Transverse colon (tissue), 4 donors: ENCODE measurements at places on chromosomes 7 and 10.

DNA sequence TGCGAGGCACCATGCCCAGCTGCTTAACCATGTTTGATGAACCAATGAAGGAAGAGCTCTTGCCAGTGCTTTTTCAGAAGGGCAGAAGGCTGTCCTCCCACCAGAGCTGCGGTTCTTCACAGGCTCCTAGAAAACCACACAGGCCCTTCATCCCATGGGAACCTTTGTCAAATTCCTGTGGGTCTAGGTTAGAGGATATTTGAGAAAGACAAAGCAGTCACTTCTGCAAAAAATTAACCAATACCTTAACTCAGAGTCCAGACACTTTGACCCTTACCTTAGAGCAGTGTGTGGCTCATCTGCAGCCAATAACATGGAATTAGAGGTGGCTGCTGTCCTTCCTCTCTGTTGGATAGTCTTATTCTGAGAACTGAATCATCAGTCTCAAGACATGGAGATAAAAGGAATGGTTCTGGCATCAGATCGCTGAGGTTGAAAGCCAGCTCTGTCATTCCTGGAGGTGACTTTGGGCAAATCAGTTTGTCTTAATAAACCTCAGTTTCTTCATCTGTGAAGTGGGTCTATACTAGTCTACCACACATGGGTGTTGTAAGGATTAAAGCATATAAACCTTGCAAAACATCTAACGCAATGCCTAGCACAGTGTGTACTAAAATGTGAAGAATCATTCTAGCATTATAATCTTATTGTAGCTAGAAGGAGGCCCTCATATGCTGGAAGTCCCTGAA lies 65.1 kb upstream of the PIP4K2A start:
- no peak for DNase-seq
- H3K4me3 ChIP-seq, result no peak overlapping the region
- no peaks in the 10 kb centered on the region for H3K27me3 ChIP-seq
- H3K27ac ChIP-seq, result no peak overlapping the region

DNA sequence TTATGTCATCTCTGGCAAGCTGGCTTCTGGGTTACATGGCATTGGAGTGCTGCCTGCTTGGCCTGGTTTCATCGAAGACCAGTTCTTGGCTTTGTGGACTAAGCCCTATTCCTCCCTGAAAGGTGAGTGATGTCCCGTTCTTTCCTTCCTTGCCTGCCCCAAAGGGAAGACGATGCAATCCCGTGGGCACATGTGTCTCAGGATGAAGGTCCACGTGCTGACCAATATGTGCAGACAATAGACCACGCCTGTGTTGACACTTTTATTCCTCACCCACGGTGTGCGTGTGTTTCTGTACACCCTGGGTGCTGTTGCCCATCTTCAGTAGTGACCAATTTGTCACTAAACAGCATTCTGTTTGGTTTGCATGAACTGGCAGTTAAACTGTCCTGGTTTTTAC lies 28.6 kb upstream of the SHH start:
- DNase-seq, result no peak
- no peaks in the 10 kb centered on the region for H3K36me3 ChIP-seq
- peaks cover 6% of the 10 kb centered on the region for H3K4me1 ChIP-seq
- H3K27me3 ChIP-seq, result peaks cover under 1% of the 10 kb centered on the region
- H3K4me3 ChIP-seq, result no peak overlapping the region
- H3K27ac ChIP-seq, result no peak overlapping the region

DNA sequence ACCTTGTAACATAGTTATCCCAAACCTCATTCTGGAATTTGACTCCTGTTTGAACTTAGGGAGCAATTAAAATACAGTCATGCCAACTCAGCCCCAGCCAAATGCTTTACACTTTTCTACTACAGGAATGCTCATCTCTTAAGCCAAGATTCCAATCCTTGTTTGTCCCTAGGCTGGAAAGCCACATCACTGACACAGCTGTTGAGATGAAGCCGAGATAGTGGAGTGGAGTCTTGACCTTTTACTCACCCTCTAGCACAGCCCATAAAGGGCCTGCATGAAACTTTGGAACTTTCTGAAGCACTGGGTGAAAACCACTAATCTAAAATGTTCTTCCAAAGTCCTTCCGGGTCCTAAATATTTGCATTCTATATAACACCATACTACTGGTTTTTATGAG lies 247.3 kb downstream of the ETV1 start:
- DNase-seq, result no peak
- H3K36me3 ChIP-seq, result no peaks in the 10 kb centered on the region
- H3K27me3 ChIP-seq, result no peaks in the 10 kb centered on the region
- no peaks in the 10 kb centered on the region for H3K4me1 ChIP-seq
- no peak overlapping the region for H3K27ac ChIP-seq

DNA sequence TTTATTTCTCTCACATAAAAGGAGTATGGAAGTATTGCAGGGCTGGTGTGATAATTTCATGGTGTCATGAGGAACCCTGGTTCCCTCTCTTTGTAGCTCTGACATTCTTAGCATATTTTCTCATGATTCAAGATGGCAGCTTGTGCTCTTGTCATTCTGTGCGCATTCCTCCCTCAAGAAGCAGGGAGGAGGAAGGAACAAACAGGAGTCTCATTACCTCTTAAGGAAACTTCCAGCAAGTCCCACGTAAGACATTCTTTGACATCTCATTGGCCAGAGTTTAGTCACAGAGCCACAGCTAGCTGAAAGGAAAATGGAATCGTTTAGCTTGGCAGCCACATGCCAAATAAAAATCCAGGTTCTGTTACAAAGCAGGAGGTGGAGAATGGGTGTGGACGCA lies 546.8 kb downstream of the LRMDA start:
- no peaks in the 10 kb centered on the region for H3K27me3 ChIP-seq
- no peaks in the 10 kb centered on the region for H3K36me3 ChIP-seq
- H3K27ac ChIP-seq, result no peak overlapping the region
- DNase-seq, result no peak
- no peak overlapping the region for H3K4me3 ChIP-seq

- no peak for DNase-seq
- peaks cover 35% of the 10 kb centered on the region for H3K4me1 ChIP-seq
- H3K4me3 ChIP-seq, result no peak overlapping the region
- no peak overlapping the region for H3K27ac ChIP-seq
- H3K27me3 ChIP-seq, result no peaks in the 10 kb centered on the region
- no peaks in the 10 kb centered on the region for H3K36me3 ChIP-seq
Observed at GRCh38 chr7:16649196-16649595, 3.2 kb downstream of the BZW2 start.

- peaks cover 7% of the 10 kb centered on the region for H3K4me1 ChIP-seq
- no peak overlapping the region for H3K27ac ChIP-seq
- no peak overlapping the region for H3K4me3 ChIP-seq
- H3K36me3 ChIP-seq, result no peaks in the 10 kb centered on the region
- no peaks in the 10 kb centered on the region for H3K27me3 ChIP-seq
Observed at GRCh38 chr10:43197834-43198681, 59.8 kb downstream of the CSGALNACT2 start.

- no peaks in the 10 kb centered on the region for H3K27me3 ChIP-seq
- H3K36me3 ChIP-seq, result no peaks in the 10 kb centered on the region
- no peak overlapping the region for H3K27ac ChIP-seq
- H3K4me3 ChIP-seq, result no peak overlapping the region
Observed at GRCh38 chr7:1706721-1707613, 36.9 kb downstream of the ELFN1 start.
